NCI-H2029 (cell line): ENCODE measurements at places on chromosomes 4 and X.

DNA sequence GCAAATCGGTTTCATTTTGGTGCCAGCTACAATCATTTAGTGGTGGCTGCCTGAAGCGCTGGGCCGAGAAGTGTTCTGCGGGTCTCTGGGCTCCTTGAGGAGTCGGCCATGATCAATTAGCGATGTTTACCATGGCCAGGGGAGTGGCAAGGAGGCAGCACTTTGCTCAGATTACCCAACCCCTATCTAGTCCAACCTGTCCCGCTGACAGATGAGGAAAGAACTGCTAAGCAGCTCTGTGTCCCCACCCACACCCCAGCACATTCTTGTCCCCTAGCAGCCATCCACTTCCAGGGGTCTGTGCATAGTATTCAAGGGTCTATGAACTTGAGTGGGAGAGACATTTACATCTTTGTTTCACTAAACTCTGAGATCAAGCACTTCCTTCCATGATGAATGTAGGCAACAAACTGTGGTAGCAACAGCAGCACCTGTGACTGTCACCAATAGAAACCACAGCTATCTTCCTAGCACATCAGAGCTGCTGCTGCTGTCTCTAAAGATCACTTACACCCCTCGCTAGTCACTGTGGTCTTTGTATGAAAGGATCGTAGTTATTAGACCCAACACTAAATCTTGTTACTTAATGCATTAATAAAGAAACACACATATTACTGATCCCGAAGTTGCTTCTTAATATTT is 331.6 kb downstream of the BCOR start:
- DNase-seq, result no peak

DNA sequence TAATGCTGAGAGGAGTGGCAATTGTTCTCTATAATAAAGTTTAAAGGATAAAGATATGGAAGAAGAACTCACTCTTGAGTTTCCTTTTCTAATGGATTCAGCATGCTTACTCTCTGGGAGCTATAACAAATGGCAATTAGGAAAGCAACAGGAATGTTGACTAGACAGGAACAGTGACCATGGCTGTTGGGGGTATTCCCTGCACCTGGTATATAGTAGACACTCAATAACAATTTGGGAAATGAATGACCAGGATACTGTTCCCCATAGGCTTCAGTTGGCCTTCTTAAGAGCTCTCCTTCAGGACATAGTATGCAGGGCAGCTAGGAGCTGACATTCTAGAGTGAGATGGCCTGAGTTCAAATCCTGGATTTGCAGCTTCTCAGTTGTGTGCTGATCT is 1.8 kb downstream of the LIMCH1 start:
- DNase-seq, result no peak

GRCh38 chr4:74230902-74231499 is 73.1 kb downstream of the MTHFD2L start:
- DNase-seq, result no peak

GRCh38 chr4:98615991-98616390 is 42.4 kb downstream of the TSPAN5 start:
- no peak for DNase-seq

DNA sequence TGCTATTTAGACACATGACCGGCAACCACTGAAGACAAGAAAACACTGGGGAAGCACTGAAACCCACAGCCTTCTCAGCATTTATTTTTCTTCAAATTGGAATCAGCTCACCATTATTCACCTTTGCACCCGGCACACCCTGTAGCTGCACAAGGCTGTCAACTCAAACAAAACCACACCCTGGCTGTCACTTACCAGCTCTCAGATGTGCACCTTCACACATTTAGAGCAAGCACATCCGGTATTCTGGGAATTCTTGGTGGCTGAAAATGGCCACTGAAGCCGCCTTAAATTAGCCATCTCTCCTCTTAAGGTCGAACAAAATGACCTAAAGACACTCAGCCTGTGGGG is 5.9 kb downstream of the ZFYVE28 start:
- DNase-seq, result no peak

DNA sequence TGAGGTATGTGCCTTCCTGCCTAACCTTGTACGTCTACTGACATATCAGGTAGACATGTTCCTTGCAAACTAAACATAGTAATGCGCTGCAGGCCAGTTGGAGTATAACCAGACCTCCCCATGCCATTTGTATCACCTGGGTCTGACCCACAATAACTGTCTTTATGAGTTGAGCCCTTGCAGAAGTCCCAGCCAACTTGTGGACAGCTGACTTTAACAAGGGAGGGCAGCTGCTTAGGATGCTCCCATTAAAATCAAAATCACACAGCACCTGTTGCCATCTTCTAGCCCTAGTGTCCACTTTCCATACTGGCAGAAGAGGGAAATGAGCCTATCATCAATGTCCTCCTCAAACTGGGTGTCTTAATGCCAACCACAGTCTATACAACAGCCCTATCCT is 41.6 kb downstream of the KANTR start:
- DNase-seq, result no peak

GRCh38 chr4:36255577-36255976 is 11.3 kb upstream of the ARAP2 start:
- DNase-seq, result no peak

GRCh38 chr4:3251691-3252479 is 2.9 kb downstream of the MSANTD1 start:
- DNase-seq, result no peak

DNA sequence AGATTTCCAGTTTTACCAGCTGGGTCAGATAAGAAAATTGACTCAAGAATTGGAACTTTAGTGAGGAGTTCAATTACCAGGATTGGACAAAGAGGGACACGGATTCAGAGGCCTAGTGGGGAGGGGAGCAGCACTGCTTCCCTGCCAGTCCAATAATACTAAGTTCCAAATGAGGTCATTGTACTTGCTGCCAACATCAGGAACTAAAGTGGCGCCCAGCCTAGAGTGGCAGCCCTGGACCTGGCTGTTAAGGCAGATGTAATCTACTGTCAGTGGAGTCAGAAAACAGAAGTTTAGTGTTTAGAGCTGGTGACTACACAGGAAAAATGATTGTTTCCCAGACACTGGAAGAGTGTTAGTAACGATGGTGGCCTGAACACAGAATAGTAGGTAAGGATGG is 42.7 kb upstream of the RAPGEF2 start:
- no peak for DNase-seq

DNA sequence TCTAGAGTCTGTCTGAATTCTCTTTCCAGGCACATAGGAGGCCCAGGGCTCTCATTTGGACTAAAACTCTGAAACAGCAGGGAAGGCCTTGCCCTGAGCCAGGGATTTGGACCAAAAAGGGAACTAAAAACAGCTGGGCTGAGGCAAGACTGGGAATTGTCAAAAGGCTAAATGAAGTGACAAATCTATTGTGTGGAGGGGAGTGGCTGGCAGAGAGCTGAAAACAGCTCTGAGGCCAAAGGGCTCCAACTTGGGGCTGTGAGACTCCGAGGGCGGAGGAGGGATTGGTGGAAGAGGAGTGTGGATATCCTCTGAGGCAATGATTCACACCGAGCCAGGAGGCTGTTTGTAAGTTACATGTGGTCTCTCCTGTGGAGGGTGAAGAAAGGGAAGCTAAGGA is 63.2 kb downstream of the PHEX start:
- DNase-seq, result no peak

- no peak for DNase-seq
Observed at GRCh38 chrX:47662144-47662657, 3.2 kb upstream of the UXT start.

DNA sequence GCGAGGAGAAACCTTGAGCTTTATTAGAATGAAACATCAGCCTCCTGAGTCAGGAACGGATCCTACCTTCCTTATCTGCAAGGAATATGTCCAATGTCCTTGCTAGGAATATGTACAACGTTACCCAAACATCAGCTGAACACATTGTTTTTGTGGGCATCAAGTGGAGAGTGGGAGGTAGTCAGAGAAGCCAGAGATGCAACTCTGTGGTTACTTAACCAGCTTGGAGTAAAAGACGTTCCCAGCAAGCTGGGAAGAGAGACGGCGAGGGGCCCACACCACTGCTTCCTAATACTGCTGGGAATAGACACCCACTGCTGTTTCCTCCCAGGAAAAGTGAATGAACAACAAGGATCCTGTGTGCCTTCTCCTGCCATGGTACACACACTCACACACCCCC is 74.4 kb upstream of the PLAC1 start:
- no peak for DNase-seq

DNA sequence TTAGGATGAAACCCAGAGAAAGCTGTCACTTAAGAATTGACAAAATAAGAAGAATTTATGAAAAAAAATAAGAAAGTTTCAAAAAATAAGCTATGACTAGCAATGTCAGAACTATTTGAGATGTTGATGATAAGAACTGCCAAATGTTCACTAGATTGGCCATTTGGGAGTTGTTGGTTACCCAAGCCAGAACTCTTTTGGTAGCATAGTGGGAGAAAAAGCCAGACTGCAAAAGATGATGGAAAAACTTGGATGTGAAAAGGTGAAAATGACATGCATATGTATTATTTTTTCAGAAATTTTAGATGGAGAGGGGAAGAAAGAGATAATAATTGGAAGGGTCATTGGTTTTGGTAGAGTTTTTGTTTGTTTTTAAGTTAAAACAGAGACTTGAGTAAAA is 397.2 kb upstream of the ATOH1 start:
- no peak for DNase-seq

DNA sequence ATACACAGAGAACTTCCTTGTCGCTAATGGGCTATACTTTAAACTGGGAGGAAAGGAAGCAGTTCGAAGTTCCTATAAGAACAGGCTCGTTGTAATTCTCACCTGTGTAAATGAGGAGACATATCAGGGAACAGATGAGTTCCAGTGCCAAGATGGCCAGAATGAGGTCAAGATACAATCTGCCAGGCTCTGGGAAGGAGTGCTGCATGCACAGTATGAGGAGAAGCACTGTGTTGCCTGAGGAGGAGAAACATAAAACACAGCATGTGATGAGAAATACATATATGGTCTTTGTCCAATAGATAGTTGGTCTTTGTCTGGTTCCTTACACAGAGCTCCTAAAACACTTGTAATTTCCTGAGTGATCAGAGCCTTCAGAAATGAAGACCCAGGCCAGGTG is 24.3 kb downstream of the TMEM192 start:
- DNase-seq, result no peak

- DNase-seq, result no peak
Observed at GRCh38 chr4:23297327-23297726, 592.5 kb downstream of the PPARGC1A start.

DNA sequence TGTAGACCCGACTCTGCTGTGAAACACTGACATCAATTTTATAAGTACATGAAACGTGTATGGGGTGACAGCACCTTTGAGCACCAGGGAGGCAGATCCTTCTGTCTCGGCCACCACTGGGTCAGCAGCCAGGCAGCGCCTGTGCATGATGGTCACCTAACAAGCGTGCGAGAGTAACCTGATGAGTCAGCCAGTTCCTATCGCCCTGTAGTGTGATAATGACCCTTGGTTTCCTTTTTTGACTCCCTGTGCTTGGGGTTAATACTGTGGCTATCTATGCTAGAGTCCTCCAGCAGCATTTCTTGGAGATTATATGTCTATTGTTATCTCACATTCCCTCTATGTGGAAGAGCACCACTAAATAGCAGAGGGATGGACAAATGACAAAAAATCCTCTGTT is 101.6 kb downstream of the NPNT start:
- DNase-seq, result no peak

- no peak for DNase-seq
Observed at GRCh38 chrX:22237479-22237878, 35.2 kb upstream of the CBLL2 start.

GRCh38 chr4:62448911-62449310 is 1248.8 kb downstream of the ADGRL3 start:
- DNase-seq, result no peak

DNA sequence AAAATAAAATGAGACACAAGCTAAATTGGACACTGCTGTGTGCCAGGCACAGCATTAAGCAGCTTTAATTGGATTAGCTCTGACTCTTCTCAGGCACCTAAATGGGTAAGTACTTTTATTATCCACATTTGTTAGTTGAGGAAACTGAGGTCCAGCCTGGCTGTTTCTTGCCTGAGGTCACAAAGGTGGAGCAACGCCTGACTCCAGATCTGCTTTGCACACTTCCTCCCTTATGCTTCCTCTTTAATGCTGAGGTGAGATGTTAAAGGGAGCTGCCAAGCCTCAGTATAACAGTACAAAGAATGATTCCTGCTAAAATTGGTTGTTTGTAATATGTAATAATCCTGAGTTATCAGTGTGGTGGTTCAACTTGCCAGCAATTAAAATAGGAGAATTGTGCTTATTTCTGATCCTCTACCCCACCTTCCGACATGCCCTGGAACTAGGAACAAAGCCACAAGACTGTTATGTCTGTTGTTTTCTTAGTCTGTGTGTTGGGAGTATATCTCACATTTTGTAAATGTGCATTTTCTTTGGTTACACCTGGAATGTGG is 74.4 kb downstream of the AFF1 start:
- DNase-seq, result no peak

- DNase-seq, result no peak
Observed at GRCh38 chrX:10167573-10167972, 10.8 kb downstream of the CLCN4 start.

DNA sequence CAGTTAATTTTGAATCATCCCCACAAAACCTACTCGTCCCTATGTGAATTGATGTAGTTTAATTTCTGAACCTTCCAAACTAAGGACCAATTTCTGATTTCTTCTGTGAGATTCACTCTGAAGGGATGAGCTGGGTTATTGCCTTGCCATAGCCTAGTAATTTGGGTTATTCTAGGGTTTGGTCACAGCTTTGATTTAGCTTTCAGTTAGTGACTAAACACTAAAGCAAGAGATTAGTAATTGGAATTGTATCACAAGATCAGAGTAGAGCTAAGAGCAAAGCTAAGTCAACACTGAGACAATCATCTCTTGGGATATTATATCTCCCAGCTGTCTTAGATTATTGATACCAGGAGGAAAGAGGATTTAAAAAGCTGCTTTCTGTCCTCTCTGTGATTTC is 588.0 kb downstream of the CCSER1 start:
- no peak for DNase-seq

DNA sequence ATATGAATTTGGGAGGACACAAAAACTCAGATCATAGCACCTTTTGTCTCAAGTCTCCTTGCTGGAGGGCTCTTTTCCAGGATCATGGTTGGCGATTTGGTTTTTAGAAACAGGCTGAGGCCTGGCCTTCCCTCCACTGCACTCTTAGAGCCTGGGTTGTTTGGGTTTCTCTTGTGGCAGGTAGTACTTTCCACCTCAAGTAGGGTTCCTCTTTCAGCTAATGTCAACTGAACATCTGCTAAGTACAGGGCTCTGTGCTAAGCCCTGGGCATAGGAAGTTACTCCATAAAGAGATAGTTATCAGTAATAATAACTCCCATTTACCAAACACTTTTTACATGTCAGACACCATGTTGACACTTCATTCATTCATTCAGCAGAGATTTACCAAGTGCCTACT is 28.2 kb upstream of the APLN start:
- DNase-seq, result no peak

- no peak for DNase-seq
Observed at GRCh38 chrX:45669715-45670340, 469.2 kb upstream of the DIPK2B start.

- DNase-seq, result no peak
Observed at GRCh38 chr4:78585633-78586032, 34.1 kb downstream of the ANXA3 start.
